SK-N-SH (cell line): ENCODE measurements at places on chromosomes 13 and 19. TPM values are rescaled to one million over a fixed set of nuclear protein-coding genes. Genes with fewer than 3 reads are reported as not detected.
A peak's percentile ranks its signal among the peaks of the same experiment; 100 is the strongest.

UBE2L5 gene
- 0.02 and 0.15 TPM in 2 replicates for polyA plus RNA-seq

GRCh38 chr19:14167576-14168138 is 31.3 kb upstream of the ASF1B start:
- DNase-seq = peak; percentile 41

DNA sequence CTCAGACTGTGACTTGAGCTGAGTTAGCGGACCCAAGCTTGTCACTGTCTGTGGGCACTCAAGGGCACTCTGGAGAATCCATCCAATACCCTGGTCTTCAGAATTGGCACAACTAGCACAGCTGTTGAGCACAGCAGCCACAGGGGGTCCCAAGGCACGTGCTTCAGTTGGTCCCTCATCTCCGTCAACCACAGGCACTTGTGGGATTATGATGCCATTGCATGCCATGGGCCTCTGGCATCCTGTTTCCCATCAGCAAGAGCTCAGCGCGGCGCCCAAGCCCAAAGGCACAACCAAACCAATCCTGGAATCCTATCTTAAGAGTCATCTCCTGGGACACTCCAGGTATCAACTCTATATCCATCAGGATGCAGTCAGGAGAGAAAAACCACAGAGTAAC is 3.7 kb upstream of the B3GNT8 start:
- DNase-seq = no peak

DNA sequence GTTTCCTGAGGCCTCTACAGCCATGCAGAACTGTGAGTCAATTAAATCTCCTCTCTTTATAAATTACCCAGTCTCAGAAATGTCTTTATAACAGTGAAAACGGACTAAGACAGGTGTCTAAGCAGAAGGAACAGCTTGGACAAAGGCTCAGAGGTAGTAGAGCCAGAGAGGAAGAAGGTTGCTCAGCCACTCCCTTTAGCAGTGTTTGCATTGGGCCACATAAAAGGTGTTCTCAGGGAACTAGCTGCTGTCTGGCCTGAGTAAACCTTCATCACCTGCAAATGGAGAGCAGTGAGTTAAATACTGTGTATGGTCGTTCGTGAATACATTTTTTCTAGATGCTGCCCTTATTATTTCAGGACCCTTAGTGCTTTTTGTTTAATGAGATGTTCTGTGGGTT is 383.4 kb downstream of the EFNB2 start:
- DNase-seq = no peak

GRCh38 chr19:44865196-44865767 is 19.2 kb downstream of the NECTIN2 start:
- DNase-seq = no peak

- DNase-seq = no peak
Observed at GRCh38 chr13:112342841-112343361, 33.3 kb upstream of the SPACA7 start.

DNA sequence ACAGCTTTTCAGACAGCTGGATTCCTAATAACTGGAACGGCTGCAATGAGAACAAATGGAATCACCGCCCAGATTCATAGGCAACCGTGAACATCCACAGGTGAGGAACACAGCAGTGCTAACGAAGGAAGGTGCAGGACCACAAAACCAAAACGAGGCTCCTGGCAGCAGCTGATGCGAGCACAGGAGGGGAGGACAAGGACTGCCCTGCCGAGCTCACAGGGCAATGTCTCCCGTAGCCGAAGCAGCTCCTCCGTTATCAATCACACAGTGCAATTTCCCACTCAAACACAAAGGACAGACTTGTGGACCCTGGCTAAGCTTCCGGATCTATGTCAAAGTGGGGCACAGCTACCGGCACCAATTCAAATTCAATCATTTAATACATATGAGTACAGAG is 70.6 kb downstream of the STK24 start:
- DNase-seq = no peak

GRCh38 chr13:25771202-25771601 is 280.6 kb downstream of the SHISA2 start:
- DNase-seq = no peak
